Stimulated activated CD4-positive, alpha-beta T cell treated with anti-CD3 and anti-CD28 coated beads, TNF-alpha, amount 100 ng/mL, for 4 hours (primary cell): ENCODE measurements at places on chromosomes 6 and 20.

GRCh38 chr20:44185574-44185973 lies 1.4 kb downstream of the JPH2 start:
- no peak for DNase-seq

- DNase-seq: no peak
Observed at GRCh38 chr20:64064145-64064698, 1.2 kb downstream of the TCEA2 start.

GRCh38 chr20:54092021-54092420 lies 21.6 kb upstream of the BCAS1 start:
- DNase-seq: no peak

- DNase-seq: no peak
Observed at GRCh38 chr20:16459019-16459700, 114.1 kb downstream of the KIF16B start.

GRCh38 chr20:1805161-1805581 lies 90.0 kb upstream of the SIRPA start:
- DNase-seq: no peak

DNA sequence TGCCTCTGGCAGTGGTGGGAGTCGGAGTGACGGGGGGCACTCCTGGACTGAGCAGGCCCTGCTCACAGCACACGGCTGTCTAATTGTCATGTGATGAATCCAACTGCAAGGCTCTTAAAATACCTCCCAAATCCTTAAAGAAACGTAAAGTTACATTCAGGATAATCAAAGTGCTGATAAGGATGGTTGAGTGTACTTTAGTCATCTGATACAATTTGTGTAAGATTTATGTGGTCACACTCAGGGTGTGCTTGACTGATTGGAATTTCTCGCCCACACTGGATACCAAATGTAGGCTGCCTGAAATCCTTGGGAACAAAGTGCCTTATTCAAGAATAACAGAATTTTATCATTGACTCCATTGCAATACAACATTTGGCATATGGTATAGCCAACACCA lies 238.7 kb downstream of the CDH4 start:
- no peak for DNase-seq

GRCh38 chr20:17210983-17211382 lies 15.9 kb upstream of the PCSK2 start:
- DNase-seq: no peak

- no peak for DNase-seq
Observed at GRCh38 chr6:31927863-31928671, 550 bp downstream of the C2 start.

GRCh38 chr20:2151858-2152281 lies 50.2 kb downstream of the STK35 start:
- no peak for DNase-seq

DNA sequence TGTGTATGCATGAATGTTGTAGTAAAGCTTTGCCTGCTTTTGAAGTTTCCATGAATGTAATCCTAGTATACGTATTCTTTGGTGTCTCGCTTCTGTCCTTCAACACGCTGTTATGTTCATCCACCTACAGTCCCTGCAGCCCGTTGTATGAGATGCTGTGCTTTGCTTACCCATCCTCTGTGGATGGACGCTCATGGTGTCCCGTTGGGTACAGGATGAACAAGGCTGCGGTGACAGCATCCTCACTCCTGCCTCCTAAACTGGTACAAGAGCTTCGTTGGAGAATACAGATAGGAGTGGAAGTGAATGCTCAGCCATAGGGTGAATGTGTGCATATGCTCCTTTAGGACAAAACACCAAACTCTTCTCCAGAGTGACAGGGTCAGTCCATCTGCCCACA lies 366.2 kb downstream of the ZFAND3 start:
- DNase-seq: no peak

DNA sequence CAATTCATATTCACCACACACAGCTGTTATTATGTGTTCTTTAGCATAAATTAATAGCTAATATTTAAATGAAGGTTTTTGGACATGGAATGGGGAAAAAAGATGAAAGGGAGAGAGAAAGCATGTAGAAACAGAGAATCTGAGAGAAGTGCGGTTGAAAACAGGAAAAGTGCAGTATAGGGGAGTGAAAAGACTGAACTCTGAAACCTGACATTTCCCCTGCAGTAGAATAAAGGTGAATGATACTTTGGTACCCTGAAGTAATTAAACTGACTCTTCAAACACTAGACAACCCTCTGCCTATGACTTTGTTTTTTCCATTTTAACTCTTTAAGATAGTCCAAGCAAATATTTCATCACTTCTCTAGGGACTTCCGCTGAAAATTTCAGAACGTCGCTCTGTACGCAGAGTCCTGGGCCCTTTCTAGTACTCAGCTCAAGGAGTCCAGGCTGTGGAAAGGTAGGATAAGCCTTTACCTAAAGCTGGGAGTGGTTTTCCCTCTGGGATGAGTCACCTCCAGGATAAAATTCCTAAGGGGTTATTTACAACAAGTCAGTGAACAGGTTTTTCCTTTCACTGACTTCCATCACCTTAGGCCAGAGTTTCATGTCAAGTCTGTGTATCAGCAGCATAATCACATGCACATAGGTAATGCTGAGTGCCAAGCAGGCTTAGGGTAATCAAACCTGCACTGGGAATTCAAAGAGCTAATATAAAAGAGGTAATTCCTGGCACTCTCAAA lies 614.5 kb downstream of the PKHD1 start:
- DNase-seq: no peak

DNA sequence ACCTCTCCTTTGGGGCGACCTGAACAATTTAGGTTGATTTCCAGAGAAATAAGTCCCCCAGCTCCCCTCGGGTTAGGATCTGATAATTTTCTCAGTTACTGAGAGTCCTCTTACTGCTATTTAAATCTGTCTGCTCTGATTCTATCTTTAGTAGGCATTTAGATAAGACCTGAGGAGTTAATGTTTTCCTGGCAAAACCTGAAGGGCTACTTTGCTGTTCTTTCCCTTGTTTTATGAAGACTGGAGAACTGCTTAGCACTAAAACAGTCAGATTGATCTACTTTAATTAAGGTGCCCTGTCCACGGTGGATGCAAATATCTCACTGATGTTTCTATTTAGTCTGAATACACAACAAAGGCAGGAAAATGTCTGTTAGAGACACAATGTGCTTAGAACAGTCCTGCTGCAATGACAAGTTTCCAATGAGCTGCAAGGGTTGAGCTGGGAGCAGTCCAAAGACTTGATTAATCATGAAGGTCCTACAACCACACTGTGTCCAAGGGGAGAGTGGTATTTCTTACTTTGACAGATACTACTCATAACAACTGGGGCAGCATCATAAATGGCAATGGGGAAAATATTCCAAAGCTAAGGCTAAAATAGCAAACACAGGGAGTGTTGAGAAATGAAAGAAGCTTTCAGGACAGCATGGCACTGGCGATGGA lies 15.7 kb downstream of the ADTRP start:
- DNase-seq: no peak

GRCh38 chr6:85118233-85118632 lies 331.6 kb upstream of the NT5E start:
- DNase-seq: no peak

GRCh38 chr6:31897612-31898382 lies at the start of gene EHMT2:
TSS of gene EHMT2 (minus strand) at chr6:31897698. CDS start at chr6:31897677, 21 bp downstream.
- DNase-seq: peak; percentile 71

DNA sequence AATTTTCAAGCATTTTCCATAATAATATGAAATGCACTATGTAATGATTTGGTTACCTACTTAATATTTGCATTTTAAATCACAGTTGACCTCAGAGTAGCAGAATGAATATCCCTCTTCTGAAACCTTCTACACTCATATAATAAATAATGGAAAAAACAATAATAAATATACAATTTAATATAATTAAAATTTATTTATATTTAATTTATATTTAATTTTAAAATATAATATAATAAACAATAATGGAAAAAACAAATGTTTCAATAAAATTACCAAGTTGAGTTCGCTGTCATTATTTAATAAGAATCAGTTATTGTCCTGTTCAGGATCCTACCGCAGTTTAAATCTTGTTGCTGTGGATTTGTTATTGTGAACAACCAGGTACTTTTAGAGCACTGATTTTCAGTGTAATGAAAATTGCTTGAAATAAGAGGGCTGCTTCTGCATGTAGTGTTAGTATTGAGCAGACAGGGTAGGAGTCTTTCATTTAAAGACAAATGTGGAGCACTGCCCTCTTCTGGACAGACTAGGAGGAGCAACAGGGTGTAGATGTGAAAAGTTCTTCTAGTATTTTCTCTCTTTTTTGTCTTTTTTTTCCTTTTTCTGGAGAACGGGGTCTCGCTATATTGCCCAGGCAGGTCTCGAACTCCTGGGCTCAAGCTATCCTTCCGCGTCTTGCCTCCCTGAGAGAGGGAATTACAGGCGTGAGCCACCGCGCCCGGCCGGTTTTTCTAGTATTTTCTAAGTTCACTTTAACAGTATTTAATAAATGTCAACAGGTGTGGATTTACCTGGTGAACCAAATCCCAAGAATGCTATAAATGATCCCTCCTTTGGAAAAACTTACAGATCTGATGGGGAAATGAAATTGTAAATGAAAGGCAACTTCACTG lies 13.6 kb downstream of the TRAPPC3L start:
- DNase-seq: peak; percentile 15

- no peak for DNase-seq
Observed at GRCh38 chr20:1477896-1478490, 11.3 kb upstream of the NSFL1C start.

- DNase-seq: no peak
Observed at GRCh38 chr6:7445101-7445500, 55.5 kb downstream of the RIOK1 start.

DNA sequence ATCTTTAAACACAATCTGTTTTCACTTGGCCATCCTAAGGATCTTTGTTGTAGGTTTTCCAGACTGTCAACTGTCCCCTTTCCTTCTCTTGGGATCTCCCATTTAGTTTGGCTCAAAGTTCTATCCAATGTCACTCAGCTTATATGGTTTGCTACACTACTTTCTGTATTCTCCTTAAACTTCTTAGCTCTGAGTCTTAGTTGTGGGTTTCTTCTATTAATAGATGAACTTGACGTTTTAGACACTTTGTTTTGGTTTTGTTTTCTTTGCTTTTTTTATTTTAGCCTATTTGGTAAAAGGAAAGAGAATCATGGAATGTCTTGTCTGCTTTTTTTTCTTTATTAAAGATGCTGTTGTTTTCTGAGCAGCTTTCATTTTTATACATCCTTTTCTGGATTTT lies 11.4 kb downstream of the RMND1 start:
- no peak for DNase-seq

DNA sequence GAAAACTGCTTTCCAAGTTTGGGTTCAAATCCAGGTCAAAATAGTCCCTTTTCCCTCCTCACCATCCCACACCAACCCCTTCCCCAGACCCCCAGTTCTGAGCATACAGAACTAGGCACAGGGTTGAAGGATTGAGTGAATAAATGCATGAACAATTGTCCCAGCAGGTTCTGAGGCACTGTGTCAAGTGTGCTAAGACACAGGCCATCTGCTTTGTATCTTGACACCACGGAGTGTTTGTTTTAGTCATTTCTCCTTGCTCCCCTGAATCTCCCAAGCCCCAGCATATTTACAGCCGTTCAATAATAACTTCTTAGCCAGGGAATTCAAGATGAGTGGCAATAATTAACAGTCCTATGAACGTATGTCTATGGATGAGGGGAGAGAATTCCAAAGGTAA lies 102.8 kb upstream of the JARID2 start:
- DNase-seq: no peak
